ENCODE measurements at places on chromosomes 7 and 10.

GRCh38 chr10:124529661-124530214, 68.1 kb downstream of the LHPP start:
- DNase-seq = no peak

- DNase-seq = no peak
Measured at GRCh38 chr7:21507627-21508343, 35.1 kb upstream of the DNAH11 start.

- no peak for DNase-seq
Measured at GRCh38 chr10:124942317-124943169, 620 bp downstream of the ZRANB1 start.

DNA sequence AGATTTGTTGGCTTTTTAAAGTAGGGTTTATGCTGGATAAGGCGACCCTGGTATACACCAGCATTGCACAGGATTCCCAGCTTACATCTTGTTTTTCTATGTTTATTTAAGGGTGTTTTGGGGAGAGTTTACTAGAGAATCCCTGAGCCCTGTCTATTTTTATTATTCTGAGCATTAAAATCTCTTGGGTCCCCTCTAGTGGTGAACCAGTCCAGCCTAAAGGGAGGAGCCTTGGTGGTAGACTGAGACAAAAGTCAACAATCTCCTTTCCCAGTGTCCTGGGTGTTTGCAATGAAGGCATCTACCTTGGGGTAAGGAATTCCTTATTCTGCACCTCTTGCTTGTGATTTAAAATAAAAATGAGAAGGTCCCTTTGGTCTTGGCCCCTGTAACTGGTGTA, 38.2 kb downstream of the ANTXRL start:
- DNase-seq = no peak

- DNase-seq = no peak
Measured at GRCh38 chr10:94213980-94214379, 148.8 kb downstream of the NOC3L start.

GRCh38 chr10:113027230-113027573, 77.2 kb downstream of the TCF7L2 start:
- DNase-seq = no peak

DNA sequence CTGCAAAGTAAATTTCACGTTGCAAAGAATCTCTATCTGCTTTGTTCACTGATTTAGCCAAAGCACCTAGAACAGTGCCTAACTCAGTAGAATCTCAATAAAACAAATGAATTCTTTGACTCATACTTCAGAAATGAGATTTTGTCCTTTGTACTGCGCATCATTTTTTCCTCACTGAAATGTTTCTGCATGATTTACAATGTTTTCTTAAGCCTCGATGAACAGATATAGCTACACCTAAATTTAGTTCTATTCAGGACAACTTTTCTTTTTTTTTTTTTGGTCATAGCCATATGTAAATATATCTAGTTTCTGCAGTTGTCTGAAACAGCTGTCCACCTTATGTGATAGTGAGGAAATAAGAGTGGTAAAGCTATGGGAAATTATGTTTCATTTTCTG, 15.3 kb downstream of the GNAT3 start:
- no peak for DNase-seq

DNA sequence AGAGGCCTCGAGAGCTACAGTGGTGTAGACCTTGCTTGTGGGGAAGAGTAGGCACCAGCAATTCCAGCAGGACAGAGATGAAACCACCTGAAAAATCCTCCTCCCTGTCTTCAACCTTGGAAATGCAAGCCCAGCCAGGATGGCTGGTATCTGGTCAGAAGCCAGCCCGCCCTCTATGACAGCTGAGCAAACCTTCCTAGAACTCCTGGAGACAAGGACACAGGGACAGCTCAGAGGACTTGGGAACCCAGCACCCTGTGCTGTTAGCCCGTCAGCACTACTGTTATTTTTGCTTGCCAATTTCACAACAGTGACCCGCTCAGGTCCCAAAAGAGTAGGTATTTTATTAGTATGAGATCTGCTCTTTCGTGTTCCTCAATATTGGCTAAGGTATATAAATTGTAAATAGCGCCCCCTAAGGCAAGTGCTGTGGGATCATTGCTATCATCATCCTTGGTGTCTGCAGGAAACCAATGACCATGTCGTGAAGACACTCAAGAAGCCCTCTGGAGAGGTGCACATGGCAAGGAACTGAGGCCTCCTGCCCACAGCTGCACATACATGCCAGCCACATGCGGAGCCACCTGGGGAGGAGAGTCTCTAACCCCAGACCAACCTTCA, 156.5 kb upstream of the CHST15 start:
- no peak for DNase-seq

DNA sequence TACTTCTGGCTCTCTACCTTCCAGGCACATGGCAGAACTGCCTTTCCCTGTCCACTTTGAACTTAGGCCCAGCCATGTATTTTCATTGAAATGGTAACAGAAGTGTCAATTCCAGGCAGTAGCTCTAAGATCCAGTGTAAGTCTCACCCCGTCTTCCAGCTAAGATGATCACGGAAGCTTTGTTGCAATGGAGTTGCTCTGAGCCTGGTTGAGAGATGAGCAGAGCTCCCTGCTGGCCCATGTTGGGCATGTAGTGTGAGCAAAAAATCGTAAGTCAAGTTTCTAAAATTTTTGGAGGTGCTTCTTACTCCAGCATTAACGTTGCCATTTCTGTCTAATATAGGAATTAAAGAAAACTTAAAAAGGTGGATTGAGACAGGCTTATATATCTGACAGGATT, 274.4 kb downstream of the IPMK start:
- no peak for DNase-seq

DNA sequence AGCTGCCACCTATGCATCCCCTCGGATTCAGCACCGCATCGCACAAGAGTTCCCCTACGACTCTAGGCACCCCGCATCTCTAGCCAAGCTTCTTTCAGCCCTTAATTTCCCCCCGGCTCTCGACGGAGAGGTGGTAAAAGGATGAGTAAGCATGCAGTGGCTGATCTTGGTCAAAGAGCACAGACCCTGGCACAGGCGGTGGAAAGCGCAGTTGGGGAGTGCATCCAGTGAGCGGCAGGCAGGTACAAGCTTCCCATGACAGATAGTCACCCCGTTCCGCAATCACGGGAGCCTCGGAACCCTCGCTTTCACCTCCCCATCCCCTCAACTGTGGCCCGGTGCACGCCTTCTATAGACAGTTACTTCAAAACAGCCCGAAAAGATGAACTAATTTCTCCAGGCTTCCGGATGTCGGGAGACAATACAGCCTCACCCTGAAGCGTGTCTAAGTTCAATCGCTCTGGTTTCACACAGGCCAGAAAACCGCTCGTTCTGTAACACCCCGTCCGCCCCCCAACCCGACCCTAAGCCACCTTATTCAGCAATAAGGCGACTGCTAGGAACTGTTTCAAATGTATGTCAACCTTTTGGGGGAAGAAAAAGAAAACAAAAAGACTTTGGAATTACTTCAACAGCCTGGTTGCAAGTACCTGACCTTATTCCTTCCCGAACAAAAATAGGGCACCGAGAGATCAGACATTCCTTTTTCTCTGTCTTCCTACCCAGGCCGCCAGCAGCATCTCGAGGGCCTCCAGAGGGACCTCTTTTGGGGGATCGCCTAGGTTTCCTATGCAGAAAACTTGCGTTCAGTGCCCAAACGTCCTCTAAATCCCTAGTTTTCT, 1.4 kb downstream of the RHEB start:
- no peak for DNase-seq

DNA sequence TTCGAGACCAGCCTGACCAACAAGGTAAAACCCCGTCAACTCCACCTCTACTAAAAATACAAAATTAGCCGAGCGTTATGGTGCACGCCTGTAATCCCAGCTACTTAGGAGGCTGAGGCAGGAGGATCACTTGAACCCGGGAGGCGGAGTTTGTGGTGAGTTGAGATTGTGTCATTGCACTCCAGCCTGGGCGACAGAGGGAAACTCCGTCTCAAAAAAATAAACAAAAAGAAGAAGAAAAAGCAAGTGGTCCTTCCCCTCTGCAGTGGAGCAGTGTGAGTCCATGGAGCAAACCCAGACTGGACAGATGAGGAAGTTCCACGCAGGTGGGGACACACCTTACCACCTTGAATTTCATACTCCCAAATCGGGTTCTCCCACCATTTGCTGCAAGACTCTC, 13.1 kb upstream of the SERPINE1 start:
- DNase-seq = no peak

GRCh38 chr10:10903620-10904019, 114.1 kb upstream of the CELF2 start:
- DNase-seq = no peak

- no peak for DNase-seq
Measured at GRCh38 chr7:10703981-10704380, 269.7 kb upstream of the PHF14 start.

DNA sequence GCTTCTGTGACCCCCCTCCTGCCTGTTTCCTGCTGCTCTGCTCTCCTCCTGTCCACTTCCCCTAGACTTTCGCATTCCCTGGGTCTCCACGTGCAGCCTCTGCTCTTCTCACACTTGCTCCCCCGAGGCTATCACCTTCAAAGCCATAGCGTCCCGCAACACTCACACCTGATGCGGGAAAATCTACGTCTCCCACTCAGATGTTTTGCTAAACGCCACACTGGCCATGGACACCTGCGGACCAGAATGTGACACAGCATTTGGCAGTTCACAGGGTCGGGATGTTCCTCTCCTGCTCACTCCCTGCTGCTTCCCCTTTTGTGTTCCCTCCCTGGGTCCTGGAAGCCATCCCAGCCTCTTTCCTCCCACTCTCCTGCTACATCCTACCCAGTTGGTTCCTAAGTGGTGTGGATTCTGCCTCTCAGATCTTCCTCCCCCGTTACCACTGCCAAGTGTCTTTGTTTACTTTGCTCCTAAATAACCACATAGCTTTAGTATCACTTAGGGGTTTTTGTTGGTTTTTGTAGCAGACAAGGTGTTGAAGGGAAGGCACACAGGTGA, 33.7 kb upstream of the RBM33 start:
- no peak for DNase-seq

- no peak for DNase-seq
Measured at GRCh38 chr7:29896685-29897411, 90.5 kb downstream of the WIPF3 start.

DNA sequence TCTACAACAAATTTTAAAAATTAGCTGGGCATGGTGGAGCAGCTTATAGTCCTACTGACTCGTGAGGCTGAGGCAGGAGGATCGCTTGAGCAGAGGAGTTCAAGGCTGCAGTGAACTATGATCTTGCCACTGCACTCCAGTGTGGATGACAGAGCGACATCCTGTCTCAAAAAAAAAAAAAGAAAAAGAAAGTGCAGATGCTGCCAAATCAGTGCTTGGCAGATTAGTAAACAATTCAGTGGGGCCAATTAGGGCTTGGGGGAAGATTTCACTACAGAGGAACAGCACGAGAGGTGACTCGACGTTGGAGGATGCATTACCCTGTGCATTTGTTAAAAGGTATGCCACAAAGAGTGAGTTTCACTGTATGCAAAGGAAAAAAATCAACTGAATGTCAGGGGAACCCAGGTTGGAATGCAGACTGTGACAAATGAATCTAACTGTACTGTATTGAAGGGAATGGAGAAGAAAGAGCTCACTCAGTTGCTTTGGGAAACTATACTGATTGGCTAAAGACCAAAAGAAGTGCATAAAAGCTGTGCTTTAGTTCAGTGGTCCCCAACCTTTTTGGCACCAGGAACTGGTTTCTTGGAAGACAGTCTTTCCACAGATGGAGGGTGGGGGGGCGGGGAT, 31.6 kb downstream of the GARIN1A start:
- no peak for DNase-seq

DNA sequence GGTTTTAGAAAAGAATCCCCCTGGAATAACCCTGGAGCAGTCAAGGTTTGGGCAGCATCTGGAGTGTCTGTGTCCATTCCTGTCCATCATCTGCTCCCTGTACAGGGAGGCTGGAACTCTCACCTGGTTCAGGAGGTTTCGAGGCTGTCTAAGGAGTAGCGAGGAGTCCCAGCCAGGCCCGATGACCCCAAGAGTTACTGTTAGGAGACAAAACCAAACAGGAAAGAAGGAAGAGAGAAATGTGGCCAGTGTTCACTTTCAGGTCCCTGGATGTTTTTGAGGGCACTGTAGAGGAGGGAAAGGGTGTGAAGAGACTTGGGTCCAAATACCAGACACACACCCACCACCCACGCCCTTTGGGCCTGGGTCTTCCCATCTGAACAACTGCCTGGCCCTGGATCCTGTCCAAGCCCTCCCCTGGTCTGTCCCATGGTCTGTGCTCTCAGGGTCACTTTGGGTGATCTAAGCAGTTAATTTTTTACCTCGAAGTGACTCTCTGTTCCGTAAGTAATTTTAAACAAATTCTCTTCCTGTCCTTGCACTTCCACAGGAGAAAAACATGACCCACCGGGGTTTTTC, 117.1 kb downstream of the ZMIZ1 start:
- DNase-seq = no peak

DNA sequence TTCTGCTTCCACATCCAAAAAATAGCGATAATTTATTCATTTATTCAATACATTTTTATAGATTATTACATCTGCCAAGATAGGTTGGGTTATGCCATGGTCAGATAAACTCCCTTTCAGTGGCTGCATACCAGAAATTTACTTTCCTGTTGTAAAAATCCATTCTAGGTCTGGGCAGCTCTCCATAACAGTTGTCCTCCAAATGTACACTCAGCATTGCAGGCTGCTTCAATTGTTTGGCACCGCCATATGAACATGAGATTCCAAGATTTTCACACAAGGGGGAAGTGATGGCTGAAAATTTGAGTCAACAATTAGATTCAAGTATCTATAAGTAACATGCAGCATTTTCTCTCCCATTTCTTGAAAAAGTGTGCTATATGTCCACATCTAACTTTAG, 568.7 kb downstream of the ETV1 start:
- DNase-seq = no peak

GRCh38 chr7:750111-750905, 23.2 kb upstream of the PRKAR1B start:
- DNase-seq = no peak

DNA sequence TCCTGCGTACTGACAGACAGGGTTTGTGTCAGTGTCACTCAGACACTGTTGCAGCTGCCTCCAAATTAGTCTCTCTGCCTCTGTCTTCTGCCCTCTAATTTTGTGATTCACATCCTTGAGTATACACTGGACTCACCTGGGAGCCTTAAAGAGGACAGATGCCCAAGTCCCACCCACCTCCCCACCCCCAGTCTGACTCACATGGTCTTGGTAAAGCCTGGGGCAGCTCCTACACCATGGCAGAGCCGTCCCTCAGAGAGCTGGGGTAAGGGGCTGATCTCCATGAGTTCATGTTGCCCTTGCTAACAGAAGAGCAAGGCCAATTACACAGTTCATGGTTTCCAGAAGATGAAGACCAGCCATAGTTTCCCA, 197.6 kb upstream of the STK17A start:
- DNase-seq = no peak

DNA sequence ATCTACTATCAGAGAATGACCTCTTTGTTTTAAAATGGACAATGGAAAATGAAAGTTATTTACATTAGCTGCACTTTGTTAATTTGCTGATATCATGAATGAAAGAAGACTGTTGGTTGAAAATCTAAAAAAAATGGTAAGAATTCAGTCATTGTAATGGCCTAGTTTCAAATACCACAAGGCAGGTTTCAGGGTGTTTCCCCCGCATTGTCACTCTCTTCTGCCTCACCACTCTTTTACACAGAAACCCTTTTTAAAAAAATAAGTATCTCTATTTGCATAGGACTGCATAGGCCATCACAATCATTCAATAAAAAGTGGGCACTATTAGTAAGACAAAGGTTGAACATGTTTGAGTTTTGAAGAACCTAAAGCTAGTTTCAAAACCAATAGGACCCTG, 737.1 kb downstream of the INHBA start:
- DNase-seq = no peak
